Breast epithelium (tissue), 4 donors: ENCODE measurements at places on chromosomes 16 and 17.
A peak's percentile ranks its signal among the peaks of the same experiment; 100 is the strongest.

- DNase-seq, result no peak
Observed at GRCh38 chr17:37844158-37844976, 79.8 kb upstream of the TBC1D3K start.

- DNase-seq, result peak; percentile 99
Observed at GRCh38 chr17:409848-410542, 57.4 kb upstream of the RPH3AL start.

- DNase-seq, result no peak
Observed at GRCh38 chr17:41140360-41141131, at the start of gene KRTAP4-6. KRTAP4-6 (minus strand) TSS chr17:41140544; CDS start chr17:41140487, 57 bp downstream.

- no peak for DNase-seq
Observed at GRCh38 chr17:42050393-42051012, at the start of gene C17orf113. C17orf113 (minus strand) TSS chr17:42050601; CDS start chr17:42043376, 7,225 bp downstream.

DNA sequence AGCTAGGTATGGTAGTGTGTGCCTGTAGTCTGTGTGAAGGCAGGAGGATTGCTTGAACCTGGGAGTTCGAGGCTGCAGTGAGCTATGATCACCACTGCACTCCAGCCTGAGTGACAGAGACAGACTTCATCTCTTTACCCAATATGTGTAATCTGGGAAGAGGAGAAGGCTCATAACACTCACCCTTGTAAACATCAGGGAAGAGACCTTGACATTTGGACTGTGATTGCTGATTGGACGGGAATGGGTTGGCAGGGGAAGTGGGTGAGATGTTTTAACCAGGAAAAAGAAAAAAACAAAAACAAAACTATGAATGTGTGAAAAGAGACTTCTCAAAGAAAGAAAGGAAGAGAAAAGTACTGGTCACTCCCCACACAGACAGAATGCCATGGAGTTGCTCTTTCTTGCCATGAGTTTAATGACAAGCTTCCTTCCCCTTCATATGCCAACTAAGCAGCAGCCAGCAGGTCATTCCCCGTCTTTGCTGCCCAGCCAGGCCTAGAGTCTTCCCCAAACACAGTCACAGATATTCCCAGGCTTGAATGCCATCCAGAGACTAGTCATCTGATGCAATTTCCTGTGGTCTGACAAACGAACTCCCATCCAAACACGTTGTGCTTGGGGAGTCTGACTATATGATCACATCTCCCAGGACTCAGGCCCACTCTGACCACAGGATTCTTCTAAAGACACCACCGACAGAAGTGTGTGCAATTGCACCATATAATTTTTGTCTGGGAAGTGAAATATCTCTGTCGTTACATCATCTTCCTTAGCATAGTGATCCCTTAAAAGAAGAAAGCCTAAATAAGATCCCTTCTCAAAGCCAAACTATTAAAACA is 3.6 kb upstream of the XAF1 start:
- no peak for DNase-seq

DNA sequence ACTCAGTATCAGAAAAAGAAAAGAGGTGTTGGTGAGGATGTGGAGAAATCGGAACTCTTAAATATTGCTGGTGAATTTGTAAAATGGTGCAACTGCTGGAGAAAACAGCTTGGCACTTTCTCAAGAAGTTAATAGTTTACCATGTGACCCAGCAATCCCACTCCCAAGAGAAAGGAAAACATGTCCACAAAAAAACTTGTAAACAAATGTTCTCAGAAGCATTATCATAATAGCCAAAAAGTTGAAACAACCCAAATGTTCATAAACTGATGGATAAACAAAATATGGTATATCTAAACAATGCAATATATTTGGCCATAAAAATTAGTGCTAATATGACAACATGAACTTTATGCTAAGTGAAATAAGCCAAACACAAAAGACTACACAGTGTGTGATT is 2.6 kb upstream of the MAPK7 start:
- DNase-seq, result no peak

DNA sequence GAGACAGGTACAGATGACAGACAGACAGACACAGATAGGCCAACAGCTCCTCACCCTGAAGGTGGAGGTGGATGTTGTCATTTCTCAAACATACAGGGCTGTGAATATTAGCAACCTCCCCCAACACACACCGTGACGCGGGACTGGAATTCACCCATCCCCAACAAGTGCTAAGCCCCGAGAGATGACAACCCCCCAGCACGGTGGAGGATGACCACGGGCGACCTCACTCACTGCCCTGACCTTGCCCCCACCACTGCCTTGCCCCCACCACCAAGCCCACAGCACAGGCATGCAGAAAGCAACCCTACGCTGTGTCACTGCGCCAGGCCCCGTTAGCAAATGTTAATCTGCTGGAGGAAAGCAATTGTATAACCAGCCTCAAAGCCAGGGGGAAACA is 4.9 kb upstream of the KRT17 start:
- DNase-seq, result no peak

GRCh38 chr17:8190506-8190905 is 526 bp upstream of the BORCS6 start:
- DNase-seq, result no peak

GRCh38 chr16:5870886-5871691 is 773.5 kb upstream of the EEF2KMT start:
- no peak for DNase-seq

GRCh38 chr16:51237861-51238378 is 86.8 kb upstream of the SALL1 start:
- no peak for DNase-seq
